ENCODE measurements at places on chromosomes 11 and 22.
A peak's percentile ranks its signal among the peaks of the same experiment; 100 is the strongest.

GRCh38 chr22:31829505-31829904, 75.7 kb downstream of the DEPDC5 start:
- DNase-seq, result no peak

DNA sequence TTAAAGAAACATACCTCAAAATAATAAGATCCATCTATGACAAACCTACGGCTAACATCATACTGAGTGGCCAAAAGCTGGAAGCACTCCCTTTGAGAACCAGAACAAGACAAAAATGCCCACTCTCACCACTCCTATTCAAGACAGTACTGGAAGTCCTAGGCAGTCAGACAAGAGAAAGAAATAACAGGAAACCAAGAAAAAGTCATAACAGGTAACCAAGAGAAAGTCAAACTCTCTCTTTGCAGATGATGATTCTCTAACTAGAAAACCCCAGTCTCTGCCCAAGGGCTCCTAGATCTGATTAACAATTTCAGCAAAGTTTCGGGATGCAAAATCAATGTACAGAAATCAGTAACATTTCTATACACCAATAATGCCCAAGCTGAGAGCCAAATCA, 35.6 kb downstream of the TMEM123 start:
- no peak for DNase-seq

DNA sequence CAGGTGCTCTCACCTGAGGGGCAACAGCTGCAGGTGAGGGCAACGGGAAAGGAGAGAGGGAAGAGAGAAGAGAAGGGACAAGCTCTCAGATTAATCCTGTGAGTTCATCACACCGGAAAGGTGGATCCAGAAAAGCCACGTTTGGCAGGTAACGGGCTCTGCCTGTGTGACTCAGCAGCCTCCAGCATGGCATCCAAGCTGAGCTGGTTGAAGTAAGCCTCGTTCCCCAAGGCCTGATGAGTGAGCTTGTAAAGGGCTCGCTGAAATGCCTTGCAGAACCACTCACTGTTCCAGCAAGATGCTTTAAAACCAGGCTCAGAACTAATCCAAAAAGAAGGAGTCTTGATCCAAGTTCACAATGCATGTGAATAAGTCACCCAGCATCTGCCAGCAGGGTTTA, 206.9 kb upstream of the TMEM45B start:
- no peak for DNase-seq

DNA sequence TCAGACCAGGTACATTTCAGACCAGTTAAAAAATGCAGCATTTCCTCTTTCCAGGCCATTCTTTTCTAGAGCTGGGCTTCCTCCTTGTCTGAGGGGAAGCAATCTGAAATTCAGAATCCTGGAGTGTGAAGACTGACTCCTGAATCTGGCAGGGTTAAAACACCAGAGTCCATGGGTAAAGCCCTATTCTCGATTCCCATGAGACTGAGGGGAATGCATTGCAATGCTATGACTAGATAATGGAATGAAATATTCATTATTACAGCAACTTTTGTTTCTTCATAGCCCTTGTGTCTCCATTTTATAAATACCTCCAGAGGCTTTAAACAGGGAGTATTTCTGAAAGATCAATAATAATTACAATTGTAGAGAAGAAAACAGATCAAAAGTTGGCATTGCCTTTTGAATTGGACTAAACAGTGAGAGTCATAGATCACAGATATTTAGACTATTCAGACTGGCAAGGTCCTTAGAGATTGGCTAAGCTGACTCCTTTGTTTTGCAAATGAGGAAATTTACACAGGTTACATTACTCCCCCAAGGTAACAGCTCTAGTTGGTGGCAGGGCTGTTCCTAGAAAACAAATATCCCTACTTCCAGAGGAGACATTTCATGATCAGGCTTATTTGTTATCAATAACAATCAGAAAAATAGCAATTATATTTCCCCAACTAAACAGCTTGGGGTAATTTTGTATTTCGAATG, 632.6 kb upstream of the KIRREL3 start:
- DNase-seq, result no peak

GRCh38 chr11:78339945-78340344, 77.7 kb downstream of the GAB2 start:
- no peak for DNase-seq

DNA sequence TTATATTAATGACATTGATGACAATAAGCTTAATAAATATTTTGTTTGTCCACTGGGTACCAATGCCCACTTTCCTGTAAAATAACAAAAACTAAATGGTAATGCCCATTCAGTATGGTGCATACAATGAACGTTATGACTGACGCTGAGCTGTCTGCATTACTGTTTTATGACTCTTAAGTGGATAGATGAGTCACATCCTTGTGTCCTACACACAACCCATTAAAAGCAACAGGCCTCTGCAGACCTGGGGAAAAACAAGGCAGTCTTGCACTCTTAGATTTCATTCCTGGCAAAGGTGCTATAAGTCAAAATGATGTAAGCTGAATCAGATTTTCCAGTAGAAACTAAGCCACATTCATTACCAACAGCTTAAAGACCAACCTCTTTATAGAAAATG, 176.3 kb upstream of the TMEM45B start:
- DNase-seq, result peak; percentile 84

DNA sequence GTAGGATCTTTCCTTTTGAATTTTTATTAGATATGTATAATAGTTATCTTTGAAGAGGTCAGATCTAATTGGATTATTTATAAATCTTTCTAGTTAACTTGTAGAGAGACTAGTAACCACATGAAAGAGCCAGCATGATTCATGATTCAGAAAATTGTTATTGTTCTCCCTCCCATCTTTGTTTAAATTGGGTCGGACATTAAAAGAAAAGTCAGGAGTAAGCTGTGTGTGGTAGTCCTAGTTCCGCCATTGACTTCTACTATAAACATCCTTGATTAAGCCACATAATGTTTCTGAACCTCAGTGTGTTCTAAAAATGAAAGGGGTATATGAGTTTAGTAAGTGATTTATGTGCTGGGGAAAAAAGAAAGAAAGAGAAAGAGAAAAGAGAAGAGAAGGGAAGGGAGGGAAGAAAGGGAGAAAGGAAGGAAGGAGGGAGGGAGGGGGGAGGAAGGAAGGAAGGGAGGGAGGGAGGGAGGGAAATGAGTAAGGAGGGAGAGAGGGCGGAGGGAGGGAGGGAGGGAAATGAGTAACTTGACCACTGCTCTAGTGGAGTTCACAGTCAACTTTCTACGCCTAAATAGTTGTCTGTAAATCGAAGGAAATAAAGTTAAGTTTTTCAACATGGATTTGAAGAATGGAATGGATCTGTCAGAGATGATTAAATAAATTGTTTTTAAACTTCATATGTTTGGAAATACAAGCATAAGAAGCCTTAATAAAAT, 32.9 kb downstream of the SIK2 start:
- DNase-seq, result no peak
